ENCODE measurements at places on chromosomes 12 and 14.

GRCh38 chr14:89085737-89086382 lies 261.4 kb downstream of the TTC8 start:
- H3K4me1 ChIP-seq = no peaks in the 10 kb centered on the region
- DNase-seq = no peak
- H3K27me3 ChIP-seq = no peaks in the 10 kb centered on the region
- no peak overlapping the region for H3K4me3 ChIP-seq
- H3K36me3 ChIP-seq = no peaks in the 10 kb centered on the region

DNA sequence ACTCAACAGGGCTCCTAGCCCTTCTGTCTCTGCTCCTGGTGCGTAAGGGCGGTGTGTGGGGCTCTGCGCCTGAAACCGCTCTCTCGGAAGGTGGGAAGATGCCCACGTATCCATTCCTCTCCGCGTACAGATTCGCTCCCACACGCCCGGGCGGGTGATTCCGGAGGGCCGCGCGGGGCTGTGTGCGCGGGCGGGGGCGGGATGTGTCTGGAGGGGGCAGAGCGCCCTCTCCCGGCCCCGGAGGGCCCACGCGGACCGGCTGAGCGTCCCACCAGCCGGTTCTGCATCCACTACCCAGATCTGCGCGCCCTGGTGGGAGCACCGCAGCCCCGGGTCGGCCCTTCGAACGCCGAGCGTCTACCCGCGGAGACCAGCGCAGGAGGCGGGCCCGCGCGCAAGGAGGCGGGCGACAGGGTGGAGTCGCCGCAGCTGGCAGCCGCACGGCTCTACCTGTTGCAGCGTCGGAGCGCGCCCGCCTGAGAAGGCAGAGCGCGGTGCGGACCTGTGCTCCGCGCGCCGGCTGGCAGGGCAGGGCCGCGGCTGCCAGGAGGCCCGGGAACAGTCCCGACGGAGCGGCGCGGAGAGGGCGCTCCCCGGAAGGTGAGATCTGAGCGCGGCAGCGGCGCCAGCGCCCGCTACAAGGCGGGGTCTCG lies 1.4 kb upstream of the KCNK13 start:
- peaks cover 18% of the 10 kb centered on the region for H3K4me1 ChIP-seq
- H3K4me3 ChIP-seq = peak overlapping the region; percentile 55
- H3K36me3 ChIP-seq = no peaks in the 10 kb centered on the region
- H3K27ac ChIP-seq = no peak overlapping the region

- H3K27ac ChIP-seq = no peak overlapping the region
- H3K4me1 ChIP-seq = peaks cover 14% of the 10 kb centered on the region
- no peaks in the 10 kb centered on the region for H3K36me3 ChIP-seq
- DNase-seq = no peak
Observed at GRCh38 chr14:88829188-88829587, 4.7 kb downstream of the TTC8 start.

DNA sequence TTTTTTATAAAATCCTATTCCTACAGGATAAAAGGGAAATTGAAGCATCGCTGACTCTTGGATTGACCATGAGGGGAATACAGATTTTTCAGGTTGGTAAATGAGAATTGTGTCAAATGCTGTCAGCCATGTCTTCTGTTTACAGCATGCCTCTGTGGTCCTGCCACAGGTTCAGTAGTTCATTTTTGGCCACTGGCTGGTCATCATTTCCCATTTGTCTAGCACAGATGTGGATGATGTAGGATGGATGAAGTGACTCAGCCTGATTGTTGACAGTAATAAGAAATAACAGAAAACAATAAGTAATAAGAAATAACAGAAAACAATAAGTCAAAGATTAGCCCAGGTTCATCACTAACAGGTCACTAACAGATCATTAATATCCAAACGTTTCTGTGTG lies 59.8 kb downstream of the FRMD6 start:
- H3K27me3 ChIP-seq = no peaks in the 10 kb centered on the region
- no peak overlapping the region for H3K4me3 ChIP-seq
- no peaks in the 10 kb centered on the region for H3K36me3 ChIP-seq
- peaks cover 30% of the 10 kb centered on the region for H3K4me1 ChIP-seq

- DNase-seq = no peak
- H3K4me1 ChIP-seq = no peaks in the 10 kb centered on the region
- no peaks in the 10 kb centered on the region for H3K36me3 ChIP-seq
- no peak overlapping the region for H3K4me3 ChIP-seq
Observed at GRCh38 chr12:11941606-11942337, 129.0 kb upstream of the BCL2L14 start.

DNA sequence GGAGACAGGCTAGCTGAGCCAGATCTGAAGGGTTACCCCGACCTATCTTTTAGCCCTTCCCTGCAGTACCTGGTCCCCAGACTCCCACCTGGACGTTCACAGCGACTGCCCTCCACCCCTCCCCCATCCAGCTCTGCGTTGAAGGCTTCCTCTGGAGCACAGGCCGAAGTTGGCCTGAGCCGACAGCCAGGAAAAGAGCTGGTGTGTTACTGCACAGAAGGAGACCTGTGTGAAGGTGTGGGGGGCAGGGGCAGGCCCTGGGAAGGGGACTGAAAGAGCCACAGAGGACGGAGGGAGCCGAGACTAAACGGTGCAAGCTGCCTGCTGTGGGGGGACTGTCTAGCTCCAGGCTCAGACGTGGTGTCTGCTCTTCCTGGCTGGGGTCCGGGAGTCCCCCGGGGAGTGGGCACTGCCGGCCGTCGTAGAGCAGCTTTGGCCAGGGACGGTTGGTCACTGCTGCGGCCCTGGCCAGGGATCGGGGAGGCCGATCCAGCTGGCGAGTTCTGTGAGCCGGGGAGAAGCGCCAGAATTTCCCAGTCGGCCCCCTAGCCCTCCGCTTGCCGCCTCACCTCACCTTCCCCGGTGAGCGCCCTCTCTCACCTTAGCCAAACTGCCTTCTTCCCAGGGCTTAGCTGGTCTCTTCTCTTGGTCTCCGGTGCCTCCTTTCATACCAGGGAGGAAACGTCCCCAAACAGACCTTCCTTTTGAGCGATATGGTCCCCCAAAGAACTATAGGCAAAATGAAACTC lies 899 bp upstream of the COL2A1 start:
- no peak overlapping the region for H3K27ac ChIP-seq
- H3K4me1 ChIP-seq = peaks cover 27% of the 10 kb centered on the region

DNA sequence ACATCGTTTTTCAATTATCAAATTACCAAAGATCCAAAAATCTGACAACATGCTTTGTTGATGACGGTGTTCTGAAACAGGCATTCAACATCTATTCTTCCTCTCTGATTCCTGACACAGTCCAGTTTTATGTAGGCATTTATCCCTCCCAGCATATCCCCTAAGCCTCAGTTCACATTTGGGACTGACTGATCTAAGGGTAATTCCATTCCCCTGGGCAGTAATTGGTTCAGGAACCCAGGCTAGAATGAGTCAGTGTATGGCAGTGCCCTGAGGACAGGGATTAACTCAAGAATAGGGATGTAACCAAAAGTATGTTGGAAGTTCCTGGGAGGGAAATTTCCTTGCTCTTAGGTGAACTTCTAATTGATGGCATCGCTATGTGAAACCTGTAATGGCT lies 10.3 kb upstream of the PCNX1 start:
- H3K27me3 ChIP-seq = no peaks in the 10 kb centered on the region
- peaks cover 5% of the 10 kb centered on the region for H3K4me1 ChIP-seq
- DNase-seq = no peak
- no peaks in the 10 kb centered on the region for H3K36me3 ChIP-seq

DNA sequence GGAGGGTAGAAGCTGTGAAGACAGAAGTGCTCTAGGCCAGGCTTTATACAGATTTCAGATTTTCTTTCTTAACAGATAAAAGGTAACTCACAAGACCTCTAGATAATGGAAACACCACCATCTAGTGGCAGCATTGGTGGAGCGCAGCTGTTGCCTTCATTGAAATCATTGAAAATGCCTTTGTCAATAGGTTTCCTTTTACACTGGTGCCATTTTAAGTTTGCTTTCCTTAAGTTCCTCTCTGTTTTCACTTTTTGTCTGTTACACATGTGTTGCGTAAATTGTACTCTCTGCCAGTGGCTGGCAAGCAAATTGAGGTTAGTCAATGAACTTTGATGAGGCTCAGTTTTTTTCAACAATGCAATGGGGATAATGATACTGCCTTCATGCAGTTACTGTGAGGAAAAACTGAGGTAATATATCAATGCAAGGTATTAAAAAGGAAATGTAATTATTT lies 31.1 kb downstream of the ALDH1L2 start:
- H3K27ac ChIP-seq = no peak overlapping the region
- H3K36me3 ChIP-seq = no peaks in the 10 kb centered on the region
- H3K27me3 ChIP-seq = no peaks in the 10 kb centered on the region
- H3K4me3 ChIP-seq = no peak overlapping the region
- DNase-seq = peak; percentile 85

GRCh38 chr14:38143170-38143569 lies 64.5 kb upstream of the SSTR1 start:
- H3K4me1 ChIP-seq = no peaks in the 10 kb centered on the region
- H3K27ac ChIP-seq = no peak overlapping the region

GRCh38 chr12:127172861-127173260 lies 1094.1 kb upstream of the TMEM132C start:
- DNase-seq = no peak
- no peaks in the 10 kb centered on the region for H3K27me3 ChIP-seq
- no peak overlapping the region for H3K27ac ChIP-seq
- H3K4me1 ChIP-seq = no peaks in the 10 kb centered on the region
- no peaks in the 10 kb centered on the region for H3K36me3 ChIP-seq

Data from neural progenitor cell (in vitro differentiated cells).